AG04450 (cell line): ENCODE measurements at places on chromosomes 12 and 14. TPM values are rescaled to one million over a fixed set of nuclear protein-coding genes. Genes with fewer than 3 reads are reported as not detected.

Gene APOF
- not detected in 2 replicates for polyA plus RNA-seq

DNA sequence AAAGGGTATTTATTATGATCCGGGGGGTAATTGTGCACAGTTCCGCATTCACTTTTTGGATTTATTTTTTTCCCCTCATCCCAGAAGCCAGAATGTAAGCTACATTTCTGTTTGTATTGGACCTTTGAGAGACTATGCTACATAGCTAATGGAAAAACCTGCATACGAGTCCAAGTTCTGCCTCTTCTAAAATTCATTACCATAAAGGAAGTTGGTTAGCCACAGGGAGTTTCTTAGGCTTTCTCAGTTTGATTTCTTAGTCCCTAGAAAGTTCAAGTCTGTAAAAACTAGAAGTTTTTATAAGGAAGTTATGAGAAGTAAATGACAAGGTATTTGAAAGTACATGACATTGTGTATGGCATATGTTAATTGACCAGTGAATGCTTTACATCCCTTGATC is 138.7 kb downstream of the PDE3A start:
- no peak for DNase-seq

DNA sequence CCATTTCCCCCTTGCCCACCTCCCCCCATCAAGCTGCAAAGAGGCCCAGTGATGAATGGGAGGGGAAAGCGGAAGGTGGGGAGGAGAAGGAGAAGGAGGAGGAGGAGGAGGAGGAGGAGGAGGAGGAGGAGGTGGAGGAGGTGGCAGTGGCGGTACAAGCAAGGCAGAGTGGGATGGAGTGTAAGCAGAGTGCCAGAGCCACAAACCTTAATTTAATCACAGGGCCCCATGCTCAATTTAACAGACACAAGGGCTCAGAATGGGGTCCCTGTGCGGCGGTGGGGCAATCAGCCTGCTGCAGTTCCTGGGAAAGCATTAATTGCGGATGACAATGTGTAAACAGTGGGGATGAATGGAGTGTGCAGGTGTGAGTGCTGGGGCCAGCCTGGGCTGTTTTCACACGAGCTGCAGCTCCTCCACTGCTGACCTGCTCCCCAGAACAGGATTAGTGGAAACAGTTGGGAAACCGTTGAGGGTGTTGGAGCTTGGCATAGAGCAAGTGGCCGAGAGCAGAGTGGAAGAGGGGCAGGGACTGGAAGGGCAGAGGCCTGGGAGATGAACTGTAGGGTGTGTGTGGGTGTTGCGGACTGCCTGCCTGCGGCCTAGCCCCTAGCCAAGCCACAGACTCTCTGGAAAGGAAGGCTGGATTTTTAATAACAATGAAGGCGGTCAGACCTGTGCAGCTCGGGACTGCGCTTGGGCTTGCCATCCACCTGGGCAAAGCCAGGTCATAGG is 36.4 kb upstream of the SMOC1 start:
- no peak for DNase-seq

- no peak for DNase-seq
Measured at GRCh38 chr14:80475074-80475473, 263.8 kb upstream of the DIO2 start.
